Fibroblast of skin of abdomen (primary cell): ENCODE measurements at places on chromosomes 7 and 10.
A peak's percentile ranks its signal among the peaks of the same experiment; 100 is the strongest.

DNA sequence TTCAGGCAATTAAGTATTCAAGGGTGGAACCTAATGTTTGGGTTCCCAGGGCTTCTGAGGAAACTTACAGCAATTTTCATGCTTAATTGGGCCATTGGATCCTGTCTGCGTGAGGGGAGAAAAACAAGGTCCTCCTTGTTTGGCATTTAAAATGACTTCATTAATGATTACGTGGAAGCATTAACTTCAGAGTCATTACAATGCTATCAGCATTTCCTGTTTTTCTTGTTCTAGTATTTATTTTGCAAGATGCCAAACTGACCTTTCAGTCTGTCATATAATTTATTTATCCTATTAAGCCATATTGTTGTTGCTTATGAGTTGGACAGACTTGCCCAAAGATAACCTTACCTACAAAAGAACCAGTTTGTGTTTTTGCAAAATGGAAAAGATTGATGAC, 324.1 kb upstream of the LRRN3 start:
- DNase-seq, result no peak

- DNase-seq, result no peak
Measured at GRCh38 chr10:88091490-88092061, 228.2 kb downstream of the PTEN start.

- no peak for DNase-seq
Measured at GRCh38 chr7:57225666-57226065, 93.4 kb upstream of the ZNF479 start.

- DNase-seq, result no peak
Measured at GRCh38 chr7:45292481-45292880, 134.9 kb downstream of the RAMP3 start.

- DNase-seq, result no peak
Measured at GRCh38 chr7:46173476-46174195, 252.6 kb upstream of the IGFBP3 start.

DNA sequence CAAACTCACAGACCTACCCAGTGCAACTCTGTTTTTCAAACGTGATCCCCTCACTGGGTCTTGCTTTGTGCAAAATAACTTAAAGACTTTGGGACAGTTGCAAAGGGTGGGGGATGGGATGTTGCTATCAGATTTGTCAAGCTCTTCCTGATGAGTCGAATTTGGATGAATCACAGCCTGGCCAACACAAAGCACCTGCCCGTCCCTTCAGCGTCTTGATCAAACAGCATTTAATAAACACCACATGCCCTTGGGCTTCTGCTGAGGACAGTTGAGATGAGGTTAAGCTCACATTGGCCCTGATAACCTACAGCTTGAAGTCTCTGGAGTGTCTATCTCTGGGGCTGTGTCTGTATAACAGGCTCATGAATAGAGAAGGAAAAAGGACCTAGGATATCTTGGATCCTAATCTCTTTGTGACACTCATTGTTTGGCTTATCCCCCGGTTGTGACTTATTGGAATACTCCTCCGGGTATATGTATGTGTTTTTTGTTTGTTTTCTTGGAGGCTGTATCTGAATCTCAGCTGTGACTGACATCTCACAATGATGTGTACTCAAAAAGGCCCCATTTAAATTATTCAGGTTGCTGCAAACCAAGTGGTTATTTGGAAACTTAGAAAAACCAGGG, 132.6 kb upstream of the NAMPT start:
- no peak for DNase-seq

GRCh38 chr7:4097001-4097609, 585.0 kb upstream of the FOXK1 start:
- no peak for DNase-seq

- no peak for DNase-seq
Measured at GRCh38 chr7:50355817-50356178, 51.3 kb downstream of the IKZF1 start.

GRCh38 chr7:101725921-101726320, 91.5 kb upstream of the CUX1 start:
- no peak for DNase-seq

- peak; percentile 31 for DNase-seq
Measured at GRCh38 chr10:90751107-90751997, 106.5 kb downstream of the HTR7 start.

DNA sequence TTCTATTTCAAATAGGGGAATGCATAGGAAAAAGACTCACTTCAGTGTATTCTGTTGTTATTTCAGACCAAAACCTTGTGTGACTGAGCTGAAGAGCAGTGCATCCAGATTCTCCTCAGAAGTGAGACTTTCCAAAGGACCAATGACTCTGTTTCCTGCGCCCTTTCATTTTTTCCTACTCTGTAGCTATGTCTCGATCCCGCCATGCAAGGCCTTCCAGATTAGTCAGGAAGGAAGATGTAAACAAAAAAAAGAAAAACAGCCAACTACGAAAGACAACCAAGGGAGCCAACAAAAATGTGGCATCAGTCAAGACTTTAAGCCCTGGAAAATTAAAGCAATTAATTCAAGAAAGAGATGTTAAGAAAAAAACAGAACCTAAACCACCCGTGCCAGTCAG, 12.0 kb downstream of the TET1 start:
- no peak for DNase-seq

DNA sequence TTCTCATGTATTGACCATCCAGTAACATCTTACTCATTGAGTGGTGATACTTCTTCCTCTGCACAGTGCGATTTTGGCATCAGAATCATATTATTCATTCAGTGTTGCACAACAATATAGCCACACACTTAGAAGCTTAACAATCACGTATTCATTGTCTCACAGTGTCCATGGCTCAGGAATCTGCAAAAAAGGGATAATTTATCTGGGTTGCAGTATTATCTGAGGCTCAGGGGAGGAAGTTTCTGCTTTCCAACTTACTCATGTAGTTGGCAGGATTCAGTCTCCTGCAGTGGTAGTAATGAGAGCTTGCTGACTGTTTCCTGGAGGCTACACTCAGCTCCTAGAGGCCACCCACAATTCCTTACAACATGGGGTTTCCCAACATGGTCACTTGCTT, 803.6 kb downstream of the SORCS1 start:
- peak; percentile 92 for DNase-seq

- DNase-seq, result no peak
Measured at GRCh38 chr10:122730238-122730637, 30.6 kb upstream of the C10orf120 start.

DNA sequence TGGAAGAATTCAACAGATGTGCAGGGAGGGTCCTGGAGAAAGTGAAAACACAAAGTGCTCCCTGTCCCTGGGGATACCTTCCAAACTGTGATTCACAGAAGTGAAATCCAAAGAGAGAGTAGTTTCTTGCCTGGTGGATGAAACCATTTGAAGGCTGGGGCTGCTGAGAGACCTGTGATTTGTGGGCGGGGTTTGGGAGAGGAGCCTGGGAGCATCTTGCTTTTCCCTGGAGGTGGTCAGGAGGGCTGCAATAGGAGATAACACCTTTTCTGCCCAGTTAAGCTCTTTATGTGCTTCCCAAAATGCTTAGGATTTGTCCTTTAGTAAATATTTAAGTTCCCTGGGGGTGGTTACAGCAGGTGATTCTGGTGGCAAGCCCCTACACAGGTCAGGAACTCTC, 105.3 kb upstream of the TPK1 start:
- DNase-seq, result no peak

GRCh38 chr7:80681272-80681885, 42.9 kb downstream of the CD36 start:
- DNase-seq, result peak; percentile 25

- no peak for DNase-seq
Measured at GRCh38 chr7:135905355-135905754, 71.8 kb downstream of the MTPN start.

GRCh38 chr7:138170959-138171703, 94.9 kb downstream of the AKR1D1 start:
- DNase-seq, result no peak

DNA sequence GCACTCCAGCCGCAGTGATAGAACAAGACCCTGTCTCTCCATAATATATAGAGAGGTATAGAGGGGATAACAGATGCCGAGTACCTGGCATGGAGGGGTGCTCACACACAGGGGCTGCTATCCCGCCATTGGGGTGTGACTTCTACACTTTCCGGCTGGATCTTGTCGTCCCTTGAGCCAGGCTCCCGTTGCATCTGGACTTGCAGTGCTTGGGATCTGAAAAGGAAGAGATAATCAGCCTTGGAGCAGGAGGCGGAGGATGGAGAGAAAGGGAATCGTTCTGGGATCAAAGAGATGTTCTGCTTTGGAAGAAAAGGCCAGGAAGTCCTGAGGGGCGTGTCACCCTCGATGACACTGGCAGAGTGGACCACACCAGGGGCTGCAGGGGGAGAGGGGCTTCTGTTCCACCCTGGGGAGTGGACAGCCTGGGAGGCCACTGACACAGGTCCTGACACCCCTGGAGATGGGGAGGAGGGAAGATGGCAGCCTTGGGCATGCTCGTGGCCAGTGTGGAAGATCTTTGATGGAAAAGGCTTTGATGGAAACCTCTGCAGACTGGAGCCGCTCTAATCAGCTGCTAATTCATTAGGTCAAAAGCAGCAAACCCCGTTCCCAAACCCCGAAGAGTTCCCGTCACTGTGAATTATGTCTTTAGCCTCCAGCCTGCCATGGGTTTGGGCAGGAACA, 85.1 kb downstream of the CARD11 start:
- DNase-seq, result no peak

DNA sequence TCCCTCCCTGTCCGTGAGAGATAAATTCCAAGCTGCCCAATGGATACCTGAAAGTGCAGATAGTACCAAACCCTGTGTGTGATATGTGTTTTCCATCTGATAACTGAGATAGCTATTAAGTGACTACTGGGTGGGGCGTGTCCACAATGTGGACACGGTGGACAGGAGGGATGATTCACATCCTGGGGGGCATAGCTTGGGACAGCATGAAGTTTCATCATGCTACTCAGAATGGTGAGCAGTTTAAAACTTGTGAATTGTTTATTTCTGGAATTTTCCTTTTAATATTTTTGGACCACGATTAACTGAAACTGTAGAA, 158.6 kb downstream of the CREB5 start:
- DNase-seq, result peak; percentile 47

GRCh38 chr10:106424054-106424453, 740.5 kb downstream of the SORCS1 start:
- peak; percentile 97 for DNase-seq

DNA sequence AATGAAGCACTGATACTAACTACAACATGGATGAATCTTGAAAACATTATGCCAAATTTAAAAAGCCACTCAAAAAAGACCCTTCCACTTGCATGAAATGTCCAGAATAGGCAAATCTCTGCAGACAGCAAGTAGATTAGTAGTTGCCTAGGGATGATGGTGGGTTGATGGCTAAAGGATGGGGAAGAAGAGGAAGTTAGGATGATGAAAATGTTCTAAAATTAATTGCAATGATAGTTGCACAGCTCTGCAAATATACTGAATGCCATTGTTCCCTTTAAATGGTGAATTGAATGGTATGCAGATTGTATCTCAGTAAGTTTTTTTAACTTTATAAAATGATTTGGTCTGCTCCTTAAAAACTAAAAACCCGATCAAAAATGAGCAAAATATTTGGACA, 7.3 kb upstream of the LIPA start:
- no peak for DNase-seq

GRCh38 chr10:72426986-72427385, 72.3 kb upstream of the DNAJB12 start:
- DNase-seq, result no peak

DNA sequence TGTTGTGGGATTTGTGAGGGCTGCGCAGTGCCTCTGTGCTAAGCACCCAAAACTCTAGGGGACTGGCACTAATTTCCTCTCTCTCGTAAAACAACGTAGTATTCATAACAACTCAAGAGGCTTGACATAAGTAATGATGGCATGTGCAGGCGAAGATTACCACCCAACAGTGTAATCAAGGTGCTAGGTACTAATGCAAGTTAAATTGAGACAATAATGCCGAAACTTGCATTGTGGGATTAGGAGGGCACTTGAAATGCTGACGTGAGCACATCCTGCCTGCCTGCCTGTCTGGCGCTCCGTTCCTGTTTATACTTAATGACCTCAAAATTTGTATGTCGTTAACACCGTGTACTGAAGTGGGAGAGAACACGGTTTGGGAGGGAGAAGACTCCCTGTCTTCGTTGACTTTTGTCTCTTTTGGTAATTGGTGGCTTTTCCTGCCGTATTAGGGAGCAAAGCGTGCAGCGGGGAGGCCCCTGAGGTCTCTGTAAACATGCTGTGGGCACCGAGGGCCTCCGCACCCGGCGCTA, 139.0 kb downstream of the MGMT start:
- DNase-seq, result no peak

DNA sequence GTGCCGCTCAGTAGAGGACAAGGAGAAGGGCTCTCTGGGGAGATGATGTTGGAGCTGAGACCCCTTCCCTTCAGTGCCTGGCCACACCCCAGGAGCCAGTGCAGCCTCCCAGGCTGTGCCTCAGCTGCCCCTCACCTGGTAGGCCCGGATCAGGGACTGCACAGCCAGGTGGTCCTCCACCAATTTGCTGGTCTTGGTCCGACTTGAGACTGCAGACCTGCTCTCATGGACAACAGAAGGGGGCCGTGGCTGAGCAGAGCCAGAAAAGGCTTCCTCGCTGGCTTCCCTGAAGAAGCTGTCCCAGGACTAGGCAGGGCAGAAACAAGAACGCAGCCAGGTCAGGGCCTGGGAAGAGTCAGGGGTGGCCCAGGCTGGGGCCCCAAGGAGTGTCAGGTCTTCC, 5.5 kb downstream of the OGDHL start:
- DNase-seq, result no peak

GRCh38 chr10:21315645-21316220, 209.7 kb downstream of the SKIDA1 start:
- DNase-seq, result peak; percentile 88

DNA sequence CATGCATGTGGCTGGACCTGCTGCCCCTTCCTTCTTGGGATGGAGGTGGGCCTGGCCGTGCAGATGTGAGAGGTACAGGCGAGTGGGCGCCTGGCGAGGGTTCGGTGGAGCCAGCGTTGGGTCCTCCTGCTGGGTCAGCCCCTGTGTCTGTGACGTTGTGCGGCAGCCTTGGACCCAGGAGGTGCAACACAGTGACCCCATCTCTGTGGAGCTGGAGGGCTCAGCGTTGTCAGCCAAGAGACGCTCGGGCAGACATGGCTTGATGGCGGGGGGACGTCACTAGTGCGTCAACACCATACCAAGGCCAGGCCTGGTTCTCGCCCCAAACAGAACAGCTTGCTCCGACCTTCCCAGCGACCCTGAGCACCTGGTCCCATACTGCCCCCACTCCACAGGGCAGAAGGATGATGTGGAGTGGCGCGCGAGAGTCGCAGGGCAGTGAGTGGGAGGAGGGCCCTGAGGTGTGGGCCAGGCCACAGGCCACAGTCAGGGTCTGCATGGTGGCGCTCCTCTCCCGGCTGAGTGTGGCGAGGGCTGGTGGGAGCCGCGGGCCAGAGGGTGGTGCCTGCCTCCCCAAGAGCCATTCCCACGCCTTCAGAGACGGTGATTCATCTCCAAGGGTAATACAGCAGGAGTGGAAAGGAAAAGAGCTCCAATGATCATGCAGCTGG, 184.4 kb downstream of the DNAJB6 start:
- DNase-seq, result no peak
